ENCODE measurements at places on chromosomes 3 and 15.

DNA sequence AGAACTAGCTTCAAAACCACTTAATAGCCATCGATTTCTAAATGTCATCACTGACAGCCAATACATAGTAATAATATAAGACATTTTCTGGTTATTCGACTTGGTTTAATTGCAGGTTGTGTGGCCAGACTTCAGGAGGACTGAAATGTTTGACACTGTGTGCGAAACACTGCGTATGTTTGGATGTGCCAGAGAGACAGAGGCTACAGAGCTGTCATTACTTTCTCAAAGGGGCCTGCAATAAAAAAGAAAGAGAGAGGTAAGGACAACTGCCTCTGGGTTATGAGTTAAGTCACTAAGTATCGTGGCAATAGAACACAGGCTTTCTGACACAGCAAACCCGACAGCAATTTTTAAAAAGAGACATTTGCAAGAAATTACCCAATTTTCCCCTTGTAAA, 882 bp downstream of the LMOD3 start:
- DNase-seq, result no peak

- DNase-seq, result no peak
Measured at GRCh38 chr3:186280737-186281136, 81.3 kb downstream of the DGKG start.

DNA sequence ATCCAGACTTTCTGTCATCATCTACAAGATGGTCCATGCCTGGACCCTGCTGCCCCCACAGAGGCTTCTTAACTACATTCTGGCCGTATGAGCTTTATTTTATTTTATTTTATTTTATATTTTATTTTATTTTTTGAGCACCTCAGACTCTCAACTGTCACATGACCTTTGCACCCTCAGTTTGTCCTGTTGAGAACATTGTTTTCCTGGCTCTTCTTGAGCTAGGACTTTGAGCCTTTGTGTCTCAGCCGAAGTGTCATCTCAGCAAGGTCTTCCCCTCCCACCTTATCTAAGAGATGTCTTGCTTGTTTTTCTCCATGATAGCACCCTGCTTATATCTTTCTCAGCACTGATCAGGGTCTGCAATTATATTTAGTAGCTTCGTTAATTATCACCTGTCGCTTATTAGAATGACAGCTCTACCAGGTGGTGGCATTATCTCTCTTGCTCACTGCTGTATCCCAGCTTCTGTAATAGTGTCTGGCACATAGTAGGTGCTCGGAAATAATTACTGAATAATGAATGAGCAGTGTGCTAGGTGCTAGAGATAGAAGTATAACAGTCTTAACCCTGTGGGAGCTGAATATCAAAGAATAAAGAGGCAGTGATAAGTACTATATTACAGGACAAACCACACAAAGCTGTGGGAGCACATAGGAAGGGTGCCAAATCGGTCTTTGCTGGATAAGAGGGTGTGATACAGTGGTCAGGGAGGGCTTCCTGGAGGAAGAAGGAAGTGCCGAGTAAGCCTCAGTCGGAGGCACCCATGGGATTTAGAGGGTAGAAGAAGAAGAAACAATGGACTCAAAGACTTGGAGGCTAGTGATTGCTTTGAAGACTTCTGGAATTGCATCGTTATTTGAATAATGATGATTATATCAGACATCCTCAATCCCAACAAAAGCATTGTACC, 136.2 kb downstream of the ITPR1 start:
- no peak for DNase-seq

GRCh38 chr3:109718850-109719249, 381.5 kb upstream of the DPPA4 start:
- DNase-seq, result no peak

DNA sequence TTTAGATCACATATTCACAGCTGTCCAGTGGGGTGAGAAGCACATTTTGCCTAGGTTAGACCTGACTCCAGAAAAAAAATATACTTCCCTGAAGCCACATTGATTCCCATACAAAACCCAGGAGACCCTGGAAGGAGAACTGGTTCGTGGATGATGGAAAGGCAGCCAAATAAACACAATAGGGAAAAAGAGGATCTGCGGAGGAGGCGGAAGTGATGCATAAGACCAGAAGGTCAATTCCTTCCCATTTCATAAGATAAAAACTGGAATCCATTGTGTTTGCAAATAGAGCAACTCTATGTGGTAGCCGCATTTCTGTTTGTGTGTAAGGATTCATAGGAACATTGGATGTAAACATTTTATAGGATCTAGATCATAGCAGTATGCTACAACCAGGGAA, 781.9 kb upstream of the GRM7 start:
- DNase-seq, result no peak
